ENCODE measurements at places on chromosomes 4 and X.
A peak's percentile ranks its signal among the peaks of the same experiment; 100 is the strongest.

GRCh38 chrX:9882669-9883446 lies 84.3 kb upstream of the CLDN34 start:
- DNase-seq = no peak

DNA sequence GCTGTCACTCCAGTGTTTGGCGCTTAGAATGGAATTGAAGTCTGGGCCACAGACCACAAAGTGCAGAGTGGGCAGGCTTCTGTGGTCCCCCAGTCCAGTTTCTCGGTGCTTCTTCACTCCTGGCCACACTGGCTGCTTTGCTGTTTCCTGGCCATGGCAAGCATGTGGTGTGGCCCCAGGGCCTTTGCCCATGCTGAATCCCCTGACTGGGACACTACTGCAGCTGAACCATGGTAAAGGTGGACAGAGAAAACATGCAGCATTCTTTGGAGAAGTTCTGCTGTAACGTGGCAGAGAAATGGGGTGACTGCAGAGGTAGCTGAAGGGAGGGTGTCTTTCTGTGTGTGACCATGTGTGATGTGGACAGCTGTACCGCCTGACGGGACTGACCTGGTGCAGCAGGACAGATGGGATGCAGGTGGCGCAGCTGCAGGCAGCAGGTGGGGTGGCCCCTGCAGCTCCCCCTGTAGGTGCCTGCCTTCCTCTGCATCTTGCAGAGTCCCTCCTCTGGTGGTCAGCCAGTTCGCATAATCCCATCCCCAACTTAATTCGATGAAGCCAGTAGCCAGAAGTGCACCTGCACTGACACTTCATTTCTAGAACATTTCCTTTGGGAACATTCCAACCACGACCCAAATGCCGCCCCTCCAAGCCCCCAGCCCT lies 13.2 kb upstream of the S100P start:
- no peak for DNase-seq

GRCh38 chr4:185280608-185281007 lies 71.2 kb downstream of the SNX25 start:
- no peak for DNase-seq

DNA sequence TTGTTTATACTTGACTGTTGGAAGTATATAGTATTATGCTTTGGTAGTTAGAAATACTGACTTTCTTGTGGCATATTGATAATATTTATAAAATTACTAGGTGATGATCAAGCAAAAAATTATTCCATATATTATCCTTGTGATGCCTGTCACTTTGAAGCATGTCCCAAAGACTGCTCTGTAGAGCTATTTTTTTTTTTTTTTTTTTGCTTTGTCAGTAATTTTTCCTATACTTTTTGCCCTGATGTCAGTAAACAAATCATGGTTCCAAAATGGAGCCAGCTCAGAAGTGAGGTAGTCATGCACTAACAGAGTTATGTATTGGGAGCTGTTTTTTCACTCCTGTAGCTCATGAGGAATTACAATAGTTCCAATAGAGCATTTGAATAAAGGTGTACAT lies 11.2 kb downstream of the WWC2 start:
- DNase-seq = no peak

- DNase-seq = no peak
These were observed 197.6 kb upstream of the FAM9B start for GRCh38 chrX:9231491-9231890.

DNA sequence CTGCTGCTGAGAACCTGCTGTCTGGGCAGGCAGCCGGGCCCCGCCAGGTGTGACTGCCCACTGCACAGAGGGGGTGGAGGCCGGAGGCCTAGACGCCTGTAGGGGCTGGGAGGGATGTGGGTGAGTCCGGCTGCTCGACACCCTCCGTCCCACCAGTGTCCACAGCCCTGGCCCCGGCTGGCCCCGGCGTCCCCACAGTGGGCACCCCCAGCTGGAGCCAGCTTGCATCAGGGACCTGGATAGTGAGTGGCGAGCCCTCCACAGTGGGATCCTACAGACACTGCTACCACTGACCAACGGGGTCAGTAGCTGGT lies 34.7 kb upstream of the SPON2 start:
- peak; percentile 10 for DNase-seq

- DNase-seq = peak; percentile 72
These were observed 10.7 kb upstream of the DLG3 start for GRCh38 chrX:70433848-70434351.

- DNase-seq = no peak
These were observed 19.0 kb downstream of the FAM47E start for GRCh38 chr4:76270244-76271175.

DNA sequence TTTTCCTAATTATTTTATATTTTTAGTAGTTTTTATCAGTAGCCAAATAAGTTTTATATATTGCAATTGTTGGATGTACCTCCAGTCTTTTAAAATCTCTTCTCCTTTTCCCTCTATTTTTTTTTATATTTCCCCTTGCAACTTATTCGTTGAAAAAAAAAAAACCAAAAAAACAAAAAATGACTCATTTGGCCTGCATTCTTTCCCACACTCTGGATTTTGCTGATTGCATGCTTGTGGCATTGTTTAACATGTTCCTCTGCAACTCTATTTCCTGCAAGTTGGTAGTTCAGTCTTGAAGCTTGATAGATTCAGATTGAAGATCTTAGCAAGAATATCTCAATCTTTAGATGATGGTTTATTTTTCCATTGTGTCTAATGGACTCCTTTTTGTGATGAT lies 260.6 kb upstream of the BOD1L1 start:
- no peak for DNase-seq

- DNase-seq = no peak
These were observed 105.4 kb downstream of the ANXA3 start for GRCh38 chr4:78656968-78657445.

DNA sequence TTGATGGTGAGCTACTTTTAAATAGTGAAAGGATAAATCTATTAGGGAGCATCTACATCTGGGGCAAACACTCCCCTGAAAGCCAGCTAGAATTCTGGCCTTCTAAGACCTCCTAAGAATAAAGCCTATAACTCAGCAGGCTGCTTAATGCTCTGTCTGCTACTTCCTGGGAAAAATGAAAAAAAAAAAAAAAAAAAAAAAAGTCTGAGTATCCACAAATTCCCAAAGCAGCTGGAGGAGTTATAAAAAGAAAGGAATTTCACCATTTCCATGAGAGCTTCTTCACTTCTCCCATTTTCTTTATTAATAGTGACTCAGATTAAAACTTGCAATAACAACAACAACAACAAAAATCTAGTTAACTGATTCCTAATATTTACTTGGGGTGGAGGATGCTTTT lies 511.2 kb downstream of the INPP4B start:
- DNase-seq = no peak

- no peak for DNase-seq
These were observed 2.2 kb downstream of the N4BP2 start for GRCh38 chr4:40058854-40059253.

GRCh38 chr4:133162941-133163340 lies 13.8 kb downstream of the PCDH10 start:
- no peak for DNase-seq

DNA sequence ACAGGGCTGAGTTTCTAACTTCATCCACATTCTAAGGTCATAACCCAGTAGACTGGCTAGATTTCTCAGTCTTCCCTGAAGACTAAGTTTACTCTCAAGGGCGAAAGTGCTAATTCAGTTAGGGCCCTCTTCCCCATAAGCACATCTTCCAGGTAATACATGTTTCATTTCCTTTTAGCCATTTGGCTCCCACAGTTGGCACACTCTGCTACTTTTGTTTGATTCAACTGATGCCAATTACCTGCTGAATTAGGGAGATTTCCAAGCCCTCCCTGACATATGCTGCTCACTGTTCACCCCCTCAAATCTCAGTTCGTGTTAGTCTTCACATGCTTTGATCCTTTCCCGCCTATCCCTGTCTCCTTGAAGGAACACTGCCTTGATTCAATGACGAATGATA lies 17.0 kb upstream of the WDR17 start:
- DNase-seq = no peak

Measured in activated naive CD4-positive, alpha-beta T cell treated with anti-CD3 and anti-CD28 coated beads, Interleukin-2, amount 50 U/mL, for 16 hours (primary cell).